Activated gamma-delta T cell (primary cell): ENCODE measurements at places on chromosomes 1 and 21.

GRCh38 chr21:36471254-36471723, 8.6 kb downstream of the CLDN14 start:
- DNase-seq: no peak

DNA sequence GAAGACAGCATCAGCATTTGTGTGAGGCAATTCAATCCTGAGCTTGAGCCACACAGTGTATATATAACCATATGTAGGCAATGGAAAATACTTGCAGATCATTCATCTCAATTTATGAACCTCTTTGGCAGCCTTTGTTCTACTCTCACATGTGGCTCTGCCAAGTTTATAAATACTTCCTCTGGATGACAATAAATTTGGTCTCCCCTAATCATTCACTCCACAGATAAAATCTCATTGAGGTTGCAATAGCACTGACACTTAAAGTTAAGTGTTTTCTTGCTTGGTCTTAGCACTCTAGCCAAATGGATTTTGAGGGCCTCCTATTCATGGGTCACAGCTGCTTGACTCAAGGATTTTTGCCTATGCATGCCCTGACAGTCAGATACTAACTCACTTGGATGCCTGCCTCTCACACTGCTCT, 136.6 kb upstream of the VANGL1 start:
- DNase-seq: no peak

GRCh38 chr1:234408757-234409156, 35.5 kb downstream of the COA6 start:
- DNase-seq: no peak

GRCh38 chr1:241527146-241527545, 5.0 kb upstream of the KMO start:
- no peak for DNase-seq

GRCh38 chr1:234614081-234614489, 4.1 kb upstream of the IRF2BP2 start:
- DNase-seq: no peak
